ENCODE measurements at places on chromosomes 3 and 15.

DNA sequence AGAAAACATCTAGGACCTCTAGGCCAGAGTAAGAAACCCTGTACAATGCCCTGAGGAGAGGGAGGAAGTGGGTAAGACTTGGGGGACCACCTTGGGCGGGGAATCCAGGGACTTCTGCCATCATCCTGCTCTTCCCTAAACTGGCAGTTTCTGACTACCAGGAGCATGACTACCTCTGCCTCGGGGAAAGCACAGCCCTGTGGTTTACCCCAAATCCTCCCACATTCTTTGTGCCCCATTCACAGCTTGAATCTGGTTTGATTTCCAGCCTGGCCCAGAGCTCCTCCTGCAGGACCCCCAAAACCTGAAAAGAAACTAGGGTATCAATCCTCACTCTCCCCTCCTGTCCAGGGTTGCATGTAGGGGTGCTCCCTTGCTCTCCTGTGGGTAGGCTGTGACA lies 4.7 kb downstream of the C3orf18 start:
- DNase-seq, result no peak

DNA sequence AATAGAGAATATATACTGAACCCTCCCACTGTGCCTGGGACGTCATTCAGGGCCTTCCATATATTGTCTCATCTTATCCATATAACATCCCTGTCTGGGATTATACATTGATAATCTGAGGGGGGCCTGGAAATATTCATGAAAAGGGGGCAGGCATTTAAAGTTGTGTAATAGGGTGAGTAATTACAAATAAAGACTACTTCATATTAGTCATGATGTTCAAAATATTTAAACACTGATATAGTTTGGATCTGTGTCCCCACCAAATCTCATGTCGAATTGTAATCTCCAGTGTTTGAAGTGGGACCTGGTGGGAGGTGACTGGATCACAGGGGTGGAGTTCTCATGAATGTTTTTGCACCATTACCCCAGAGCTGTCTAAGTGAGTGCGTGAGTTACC lies 97.8 kb downstream of the AQP9 start:
- no peak for DNase-seq

DNA sequence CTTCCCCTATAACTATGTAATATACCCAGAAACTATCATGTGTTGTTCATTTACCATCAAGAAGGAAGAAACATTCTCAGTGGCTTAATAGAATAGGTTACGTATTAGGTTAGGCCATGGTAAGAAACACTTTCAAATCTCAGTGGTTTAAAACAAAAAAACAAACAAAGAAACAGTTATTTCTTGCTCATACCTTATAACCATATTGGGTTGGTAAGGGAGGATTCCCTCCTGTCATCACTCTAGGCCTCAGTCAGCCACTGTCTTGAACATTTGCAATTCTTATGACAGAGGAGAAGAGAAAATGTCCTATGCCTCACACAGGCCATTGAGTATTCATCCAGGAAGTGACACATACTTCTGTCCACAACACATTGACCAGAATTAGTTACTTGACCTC lies 727.7 kb upstream of the NECTIN3 start:
- DNase-seq, result no peak

GRCh38 chr15:95910643-95911212 lies 419.8 kb upstream of the NR2F2 start:
- DNase-seq, result no peak

Measured in NCI-H460 (cell line).